ENCODE measurements at places on chromosomes 13 and 19. TPM values are rescaled to one million over a fixed set of nuclear protein-coding genes. Genes with fewer than 3 reads are reported as not detected.
A peak's percentile ranks its signal among the peaks of the same experiment; 100 is the strongest.

MISP3 gene
- 0.34 TPM for polyA plus RNA-seq

ZNF880 gene
- polyA plus RNA-seq: 35.7 TPM

STOML3 gene
- not detected for polyA plus RNA-seq

COL5A3 gene
- polyA plus RNA-seq: 0.01 TPM

DNA sequence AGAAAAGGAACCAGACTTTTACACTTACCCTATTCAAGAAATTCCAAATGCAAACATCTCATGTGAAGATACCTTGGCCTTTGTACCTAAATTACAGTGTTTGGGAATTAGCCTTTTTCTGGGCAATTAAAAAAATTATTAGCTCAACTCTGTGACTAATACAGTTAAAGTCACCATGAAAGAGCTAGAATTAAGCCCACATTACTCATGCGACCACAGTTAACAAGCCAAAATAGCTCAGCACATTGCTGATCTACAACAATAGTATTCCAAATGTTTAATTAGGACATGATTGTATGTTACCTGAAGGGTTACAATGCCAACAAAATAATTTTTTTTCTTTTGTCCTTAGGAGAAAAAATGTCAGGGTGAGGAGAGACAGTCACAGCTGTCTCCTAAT is 263.6 kb upstream of the GPC6 start:
- no peak for DNase-seq

GRCh38 chr13:96081888-96082287 is 8.0 kb upstream of the HS6ST3 start:
- no peak for DNase-seq

GRCh38 chr19:35828692-35829301 is 16.2 kb upstream of the PRODH2 start:
- peak; percentile 47 for DNase-seq

DNA sequence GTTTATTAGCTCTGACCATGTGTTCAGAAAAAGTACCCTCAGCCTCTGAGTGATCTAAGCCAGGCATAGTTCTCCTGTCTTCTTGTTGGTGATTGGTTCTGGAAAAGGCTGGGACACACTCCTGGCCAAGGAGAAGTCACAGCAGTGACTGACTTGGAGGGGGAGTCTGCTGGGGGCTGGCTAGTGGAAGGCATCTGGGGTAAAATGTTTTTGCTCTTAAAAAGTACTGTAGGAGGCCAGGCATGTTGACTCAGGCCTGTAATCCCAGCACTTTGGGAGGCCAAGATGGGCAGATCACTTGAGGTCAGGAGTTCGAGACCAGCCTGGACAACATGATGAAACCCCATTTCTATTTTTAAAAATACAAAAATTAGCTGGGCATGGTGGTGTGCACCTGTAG is 21.7 kb downstream of the FAM187B start:
- DNase-seq: no peak

- no peak for DNase-seq
These were observed 5.3 kb downstream of the MISP start for GRCh38 chr19:756236-756635.

- DNase-seq: no peak
These were observed 370.6 kb downstream of the DIAPH3 start for GRCh38 chr13:59793107-59793506.

DNA sequence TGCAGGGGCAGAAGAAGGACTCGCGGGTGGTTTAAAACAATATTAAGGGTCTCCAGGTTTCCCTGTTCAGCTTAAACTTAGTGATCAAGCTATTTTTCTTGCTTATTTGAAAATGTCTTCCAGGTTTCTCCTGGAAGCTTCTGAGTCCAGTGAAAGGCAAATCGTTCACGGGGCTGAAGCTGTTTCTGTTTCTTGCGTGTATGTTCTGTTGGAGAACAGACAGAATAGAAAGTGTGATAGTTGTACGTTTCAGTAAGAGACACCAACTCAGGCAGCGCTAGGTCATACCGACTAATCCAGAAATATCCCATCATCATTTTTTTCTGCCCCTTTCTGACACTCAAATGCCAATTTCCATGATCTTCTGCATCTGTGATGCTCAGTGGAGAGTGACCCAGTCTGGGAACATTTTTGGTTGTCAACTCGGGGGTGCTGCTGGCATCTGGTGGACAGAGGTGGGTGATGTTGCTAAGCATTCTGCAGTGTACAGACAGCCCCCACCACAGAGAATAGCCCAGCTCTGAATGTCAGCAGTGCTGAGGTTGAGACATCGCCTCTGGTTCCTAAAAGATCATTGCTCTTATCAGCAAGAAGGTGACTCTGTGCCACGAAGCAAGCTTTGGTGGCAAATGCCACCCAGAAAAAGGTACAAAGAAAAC is 4.3 kb downstream of the KLF2 start:
- peak; percentile 84 for DNase-seq

All from B cell (primary cell).